ENCODE measurements at places on chromosomes 7 and 10.

DNA sequence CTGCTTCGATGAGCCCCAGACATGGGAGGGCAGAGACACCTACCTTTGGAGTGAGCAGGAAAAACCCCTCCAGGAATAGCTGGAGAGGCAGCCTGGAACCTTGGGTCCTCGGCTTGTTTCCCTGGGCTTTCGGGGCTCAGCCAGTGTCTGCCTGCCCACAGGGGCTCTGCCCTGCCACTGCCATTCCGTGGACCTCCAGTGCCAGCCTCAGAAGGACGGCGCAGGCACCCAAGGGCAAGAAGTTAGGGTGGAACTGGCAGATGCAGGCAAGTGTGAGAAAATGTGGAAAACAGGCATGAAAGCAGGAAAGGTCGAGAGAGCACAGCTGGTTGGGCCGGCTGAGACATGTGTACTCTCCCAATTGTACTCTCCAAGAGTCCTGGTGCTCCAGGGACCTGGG, 281.5 kb downstream of the GRID1 start:
- no peak for DNase-seq

DNA sequence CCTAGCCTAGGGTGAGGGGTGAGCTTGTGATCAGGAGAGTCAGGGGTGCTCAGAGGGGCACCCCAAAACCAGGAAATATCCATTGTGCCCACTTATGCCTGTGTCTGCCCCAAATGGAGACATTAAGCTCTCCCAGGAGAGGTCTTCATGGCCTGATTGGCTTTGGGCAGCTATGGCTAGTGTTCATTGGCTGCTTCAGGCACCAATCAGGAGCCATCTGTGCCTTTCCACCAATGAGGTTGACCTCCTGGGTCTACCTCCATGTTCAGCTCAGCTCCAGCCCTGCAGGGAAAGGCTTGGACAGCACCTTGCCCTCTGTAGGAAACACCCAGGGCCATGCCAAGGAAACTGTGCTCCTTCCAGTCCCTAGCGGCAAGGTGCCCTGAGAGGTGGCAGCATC, 23.9 kb upstream of the HSPB1 start:
- DNase-seq = no peak

DNA sequence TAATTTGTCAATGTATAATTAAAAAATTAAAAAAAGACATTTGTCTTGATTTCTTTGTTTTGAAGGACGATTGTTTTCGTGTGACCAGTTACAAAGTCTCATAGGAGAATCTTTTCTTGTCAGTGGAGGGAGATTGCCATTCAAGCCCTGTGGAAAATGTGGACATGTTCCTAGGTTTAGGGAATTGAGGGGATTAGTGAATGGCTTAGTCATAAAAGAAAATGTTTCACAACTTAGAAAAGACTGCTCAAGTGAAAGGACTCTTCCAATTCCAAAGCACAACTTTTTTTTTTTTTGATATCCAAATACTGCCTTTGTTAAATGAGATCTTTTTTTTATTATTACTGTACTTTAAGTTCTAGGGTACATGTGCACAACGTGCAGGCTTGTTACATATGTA, 140.7 kb upstream of the HABP2 start:
- DNase-seq = no peak

GRCh38 chr7:48108959-48109847, 20.1 kb downstream of the UPP1 start:
- DNase-seq = no peak

DNA sequence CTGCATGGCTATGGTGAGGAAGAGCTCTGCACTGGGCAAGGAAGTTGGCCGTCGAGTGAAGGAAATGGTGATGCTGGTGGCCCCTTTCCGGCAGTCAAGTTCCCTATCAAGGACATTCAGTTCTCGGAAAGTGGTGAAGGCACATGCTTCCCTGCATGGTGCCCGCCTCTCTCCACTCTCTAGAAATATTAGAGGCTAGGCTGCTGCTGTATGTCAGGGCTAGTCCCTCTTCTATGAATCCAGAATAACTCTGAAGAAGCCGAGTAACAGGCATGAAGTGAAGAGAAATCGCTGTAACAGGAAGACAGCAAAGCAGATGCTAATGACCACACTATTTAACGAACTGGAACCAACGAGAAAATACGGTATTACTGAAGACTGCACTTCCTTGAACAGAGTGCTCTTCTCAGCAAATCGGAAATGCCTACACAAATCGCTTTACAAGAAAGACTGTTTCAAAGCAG, 5.4 kb downstream of the IDI1 start:
- DNase-seq = no peak

GRCh38 chr10:100864978-100865377, 47.8 kb upstream of the SLF2 start:
- no peak for DNase-seq

DNA sequence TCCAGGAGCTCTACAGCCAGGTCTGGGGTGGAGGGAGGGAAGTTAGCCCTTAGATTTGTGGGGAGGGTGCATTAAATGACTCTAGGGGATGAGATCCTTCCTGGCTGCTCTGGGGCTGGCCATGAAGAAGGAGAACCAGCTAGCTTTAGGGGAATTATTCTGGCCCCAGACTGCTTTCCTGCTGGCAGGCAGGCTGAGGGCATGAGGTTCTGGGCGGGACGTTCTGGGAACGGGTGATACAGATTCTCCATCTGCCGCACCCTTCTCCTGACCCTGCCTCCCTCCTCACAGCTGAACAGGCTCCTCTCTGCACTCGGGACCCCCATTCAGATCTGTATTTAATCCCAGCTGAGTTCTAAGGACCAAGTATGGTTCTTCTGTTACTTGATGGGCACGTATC, 23.9 kb downstream of the GOLGA7B start:
- no peak for DNase-seq

DNA sequence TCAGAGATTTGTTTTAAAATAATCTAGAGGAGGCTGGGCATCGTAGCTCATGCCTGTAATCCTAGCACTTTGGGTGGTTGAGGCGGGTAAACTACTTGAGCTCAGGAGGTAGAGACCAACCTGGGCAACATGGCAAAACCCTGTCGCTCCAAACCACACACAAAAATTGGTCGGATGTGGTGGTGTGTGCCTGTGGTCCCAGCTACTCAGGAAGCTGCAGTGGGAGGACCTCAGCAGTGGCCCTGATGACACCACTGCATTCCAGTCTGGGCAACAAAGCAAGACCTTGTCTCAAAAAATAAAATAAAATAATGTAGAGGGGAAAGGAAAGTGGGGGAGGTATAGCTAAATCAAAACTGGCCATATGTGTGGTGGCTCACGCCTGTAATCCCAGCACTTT, 13.9 kb upstream of the PPP3CB start:
- DNase-seq = no peak

GRCh38 chr10:73586583-73586984, 4.6 kb downstream of the USP54 start:
- DNase-seq = no peak

DNA sequence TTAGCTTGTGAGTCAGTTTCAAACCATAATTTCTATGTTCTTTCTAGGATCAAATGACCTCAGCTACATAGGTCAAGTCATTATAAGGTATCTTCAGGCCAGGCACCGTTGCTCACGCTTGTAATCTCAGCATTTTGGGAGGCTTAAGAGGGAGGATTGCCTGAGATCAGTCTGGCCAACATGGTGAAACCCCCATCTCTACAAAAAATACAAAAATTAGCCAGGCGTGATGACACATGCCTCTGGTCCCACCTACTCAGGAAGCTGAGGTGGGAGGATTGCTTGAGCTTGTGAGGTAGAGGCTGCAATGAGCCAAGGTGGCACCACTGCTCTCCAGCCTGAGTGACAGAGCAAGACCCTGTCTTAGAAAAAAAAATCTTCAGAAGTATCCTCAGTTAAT, 362.3 kb downstream of the GATA3 start:
- DNase-seq = no peak

DNA sequence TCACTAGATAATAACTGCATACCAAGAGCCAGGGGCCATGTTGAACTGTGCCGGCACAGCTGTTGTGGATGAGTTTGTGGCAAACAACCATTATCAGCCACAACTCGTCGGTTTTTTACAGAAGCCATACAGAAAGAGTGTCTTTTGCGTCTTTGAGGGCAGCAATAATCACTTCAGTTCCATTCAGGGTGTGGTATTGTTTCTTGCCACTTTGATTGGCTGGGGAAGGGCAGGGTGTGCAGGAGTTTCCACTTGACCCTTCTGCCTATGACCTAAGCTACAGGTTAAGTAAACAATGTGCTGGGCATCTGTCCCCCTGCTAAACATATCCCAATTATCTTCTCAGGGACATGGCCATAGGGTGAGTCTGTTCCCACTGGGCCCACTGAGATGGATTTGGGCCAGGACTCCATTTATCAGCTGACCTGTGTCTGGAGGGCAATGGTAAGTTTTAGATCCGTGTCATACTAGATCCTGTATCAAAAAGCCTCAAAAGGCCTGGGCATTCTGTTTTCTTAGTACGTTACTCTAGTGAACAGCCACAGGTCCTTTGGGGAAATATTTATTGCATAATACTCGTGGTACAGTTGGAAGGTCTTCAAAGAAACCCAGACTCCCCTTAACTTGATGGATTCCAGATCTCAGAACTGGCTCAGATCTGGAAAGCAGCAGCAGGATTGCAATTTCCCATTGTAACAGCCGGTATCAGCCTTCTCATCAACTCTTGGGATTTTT, 15.9 kb downstream of the ZNF3 start:
- DNase-seq = no peak

DNA sequence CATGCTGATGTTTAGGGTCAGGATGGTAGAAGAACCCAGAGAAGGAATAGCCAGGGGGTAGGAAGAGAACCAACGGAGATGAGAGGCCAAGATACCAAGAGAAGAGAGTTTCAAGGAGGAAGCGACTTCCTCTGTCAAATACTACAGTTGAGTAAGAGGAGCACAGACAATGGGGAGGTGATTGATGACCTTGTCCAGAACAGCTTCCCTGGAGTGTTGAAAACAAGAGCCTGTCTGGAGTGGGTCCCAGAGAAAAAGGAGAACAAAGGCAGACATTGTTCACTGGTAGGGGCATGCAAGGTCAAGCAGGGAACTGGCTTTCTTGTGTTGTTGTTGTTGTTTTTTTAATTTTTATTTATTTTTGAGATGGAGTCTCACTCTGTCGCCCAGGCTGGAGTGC, 9.6 kb upstream of the TRIM56 start:
- no peak for DNase-seq

GRCh38 chr10:114810926-114811325, 10.7 kb upstream of the FHIP2A start:
- DNase-seq = no peak

GRCh38 chr10:100904917-100905316, 7.8 kb upstream of the SLF2 start:
- DNase-seq = no peak

Measured in NCI-H1105 (cell line).